ENCODE measurements at places on chromosomes 12 and 14. TPM values are rescaled to one million over a fixed set of nuclear protein-coding genes. Genes with fewer than 3 reads are reported as not detected.

- peak; percentile 63 for DNase-seq
Measured at GRCh38 chr12:46494424-46494823, 121.9 kb upstream of the SLC38A2 start.

DNA sequence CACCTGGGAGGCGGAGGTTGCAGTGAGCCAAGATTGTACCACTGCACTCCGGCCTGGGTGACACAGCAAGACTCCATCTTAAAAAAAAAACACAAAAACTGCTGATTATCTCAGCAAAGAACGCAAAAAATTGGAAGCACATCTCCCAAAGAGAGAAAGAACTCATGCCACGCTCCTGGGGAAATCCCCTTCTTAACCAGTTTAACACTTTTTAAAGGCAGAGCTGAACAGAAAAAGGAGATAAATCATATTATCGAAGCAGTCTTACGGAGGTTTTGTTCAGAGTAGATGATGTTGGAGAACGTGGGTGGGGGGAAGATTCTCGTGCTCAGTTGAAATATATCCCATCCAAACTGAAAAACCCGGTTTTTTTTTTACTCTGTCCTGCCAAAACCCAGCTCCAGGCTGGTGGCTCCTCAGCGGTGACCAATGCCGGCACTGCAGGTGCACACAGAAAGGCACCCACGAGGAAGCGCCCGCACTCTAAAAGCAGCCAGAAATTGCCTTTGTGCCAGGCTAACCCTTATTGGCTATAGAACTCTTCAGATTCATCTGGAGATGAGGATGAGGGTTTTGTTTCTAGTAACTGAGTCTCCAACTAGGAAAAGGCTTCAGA lies 100.2 kb upstream of the PARP11 start:
- no peak for DNase-seq

- no peak for DNase-seq
Measured at GRCh38 chr14:77910506-77910905, 110.6 kb downstream of the ADCK1 start.

- no peak for DNase-seq
Measured at GRCh38 chr12:125549836-125550235, 484.6 kb downstream of the AACS start.

GRCh38 chr12:27968972-27969623 lies 3.4 kb downstream of the PTHLH start:
- peak; percentile 73 for DNase-seq

DNA sequence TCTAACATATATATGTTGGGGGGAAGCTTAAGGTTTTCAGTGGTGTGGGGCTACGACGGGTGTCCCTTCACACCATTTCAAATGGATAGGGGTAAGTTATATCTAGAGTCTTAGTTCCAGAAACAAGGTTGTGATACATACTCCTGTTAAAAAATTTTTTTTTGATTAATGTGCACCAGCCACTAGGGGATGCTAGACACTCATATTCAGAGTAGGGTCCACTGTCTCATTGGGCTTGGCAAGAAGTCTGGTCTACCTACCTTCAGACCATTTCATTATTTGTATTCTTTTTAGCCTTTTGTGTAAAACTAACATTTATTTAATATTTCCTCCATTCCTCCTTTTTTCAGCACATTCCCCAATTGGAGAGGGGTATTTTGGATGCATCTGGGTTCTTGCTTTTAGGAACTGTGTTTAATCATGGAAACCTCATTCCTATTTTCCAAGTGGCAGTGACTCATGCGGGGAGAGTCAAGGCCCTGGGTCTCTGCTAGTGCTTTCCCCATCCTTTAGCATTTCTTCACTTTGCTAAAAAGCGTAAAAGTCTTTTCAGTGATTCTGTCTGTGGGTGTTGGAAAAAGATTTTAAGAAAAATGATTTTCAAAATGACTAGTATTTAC lies 33.4 kb downstream of the ANO4 start:
- peak; percentile 72 for DNase-seq

GRCh38 chr12:28966046-28966780 lies 182.9 kb upstream of the FAR2 start:
- DNase-seq: no peak

- DNase-seq: no peak
Measured at GRCh38 chr14:24426912-24427536, 2.4 kb downstream of the CBLN3 start.

DNA sequence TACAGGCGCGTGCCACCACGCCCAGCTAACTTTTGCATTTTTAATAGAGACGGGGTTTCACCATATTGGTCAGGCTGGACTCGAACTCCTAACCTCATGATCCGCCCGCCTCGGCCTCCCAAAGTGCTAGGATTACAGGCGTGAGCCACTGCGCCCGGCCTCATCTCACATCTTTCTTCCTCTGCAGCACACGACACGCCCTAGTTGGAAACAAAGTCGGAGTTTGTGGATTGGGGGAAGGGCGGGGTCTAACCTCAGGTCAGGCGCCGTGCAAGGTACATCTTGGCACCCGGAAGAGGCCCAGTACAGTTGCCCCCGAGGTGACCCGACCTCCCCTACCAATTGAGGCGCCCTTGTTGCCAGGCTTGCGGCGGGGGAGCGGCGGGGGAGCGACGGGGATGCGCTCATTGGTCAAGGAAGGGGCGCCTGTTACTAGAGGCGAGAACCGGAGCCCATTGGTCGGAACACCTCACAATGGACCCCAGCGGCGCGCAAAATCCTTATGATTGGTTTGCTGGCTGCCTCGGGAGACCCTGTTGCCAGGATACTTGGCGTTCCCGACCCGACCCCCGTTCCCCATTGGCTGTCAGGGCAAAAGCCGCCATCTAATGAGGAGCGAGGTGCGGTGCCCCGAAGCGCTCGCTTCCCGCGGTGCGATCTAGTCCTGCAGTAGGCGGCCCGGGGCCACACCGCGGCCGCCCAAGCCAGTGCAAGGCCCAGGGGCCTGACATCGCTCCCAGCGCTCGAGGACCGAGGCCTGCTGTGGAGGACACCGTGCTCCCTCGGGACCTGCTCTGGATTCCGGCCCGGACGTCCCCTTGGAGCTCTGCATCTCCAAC lies at the start of gene REC8:
Gene REC8, plus strand, starts transcription at position 659 of the 839 bp plus-strand sequence. CDS start 473 bp downstream, outside the sequence.
- DNase-seq: no peak

PLA2G1B gene
- total RNA-seq: not detected

SERPINA10 gene
- total RNA-seq: not detected

ZNF605 gene
- total RNA-seq: 15.6 TPM

ABCB9 gene
- 4.4 TPM for total RNA-seq

RBP5 gene
- total RNA-seq: not detected

CNTN1 gene
- 0.51 TPM for total RNA-seq

EFS gene
- 8.6 TPM for total RNA-seq

OLR1 gene
- total RNA-seq: 6.3 TPM

ZFYVE21 gene
- total RNA-seq: 77.4 TPM

C12orf60 gene
- 2.3 TPM for total RNA-seq

PRR4 gene
- total RNA-seq: not detected

Measured in GM23248 (cell line).